Stimulated activated CD4-positive, alpha-beta T cell treated with anti-CD3 and anti-CD28 coated beads, Interleukin-1b, Interleukin-23, amount 100 ng/mL, for 1 hour (primary cell): ENCODE measurements at places on chromosomes 1 and 21.

DNA sequence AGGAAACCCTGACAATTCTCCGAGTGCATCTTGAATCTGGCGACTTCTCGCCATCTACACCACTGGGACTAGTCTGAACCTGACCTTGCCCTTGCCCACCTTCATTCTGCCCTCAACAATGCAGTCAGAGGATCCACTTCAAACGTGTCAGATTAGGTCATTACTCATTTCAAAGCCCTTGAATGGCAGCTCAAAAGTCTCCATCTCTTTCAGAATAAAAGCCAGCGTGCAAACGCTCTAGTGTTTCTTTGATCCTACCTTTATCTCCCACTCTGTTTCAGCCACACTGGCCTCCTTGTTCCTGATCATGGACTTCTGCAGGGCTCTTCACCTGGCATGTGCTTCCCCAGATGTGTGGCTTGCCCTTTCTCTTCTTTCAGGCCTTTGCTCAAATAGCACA lies 31.3 kb downstream of the SLC30A1 start:
- DNase-seq = no peak

- DNase-seq = no peak
These were observed 50.1 kb downstream of the COL18A1 start for GRCh38 chr21:45454926-45455673.

GRCh38 chr1:6360117-6360496 lies 33.5 kb downstream of the ACOT7 start:
- DNase-seq = no peak

DNA sequence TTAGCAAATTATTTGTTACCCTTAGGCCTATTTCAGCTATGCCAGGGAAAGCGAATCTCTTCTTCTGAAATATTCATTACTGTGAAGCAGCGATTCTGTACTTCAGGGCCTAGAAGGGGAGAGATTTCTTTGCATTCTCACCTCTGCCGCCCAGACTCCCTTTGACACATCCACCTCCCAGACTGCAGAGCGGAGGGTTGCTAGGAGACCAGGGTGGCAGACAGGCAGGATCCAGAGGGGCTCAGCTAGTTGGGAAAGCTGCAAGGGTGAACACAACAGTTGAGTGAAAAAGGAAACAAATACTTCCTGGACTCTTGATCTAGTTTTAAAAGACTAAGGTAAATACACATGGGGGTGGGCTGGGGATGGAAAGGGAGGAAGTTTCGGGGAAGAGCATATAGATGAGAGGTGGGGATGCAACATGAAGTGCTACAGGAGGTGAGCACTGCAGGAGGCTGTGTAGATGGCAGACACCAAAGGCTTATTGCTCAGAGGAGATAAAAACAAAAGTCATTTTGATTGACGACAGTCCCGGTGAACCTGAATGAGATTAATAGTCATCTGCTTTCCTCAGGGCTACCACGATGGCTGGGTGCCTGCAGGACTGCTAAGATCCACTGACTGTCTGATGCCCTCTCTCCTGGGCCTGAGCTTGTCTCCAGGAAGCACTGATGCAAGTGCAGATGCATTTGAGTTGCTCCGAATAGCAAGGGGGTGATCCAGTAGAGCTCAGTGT lies 26.4 kb upstream of the RAB3GAP2 start:
- DNase-seq = no peak

- no peak for DNase-seq
These were observed 30.0 kb downstream of the ZNF697 start for GRCh38 chr1:119617751-119618691.
